ENCODE measurements at places on chromosomes 7 and 10.

- DNase-seq, result no peak
These were observed 56.4 kb upstream of the TAS2R16 start for GRCh38 chr7:123051916-123052315.

- DNase-seq, result no peak
These were observed 78.2 kb downstream of the MAPK8 start for GRCh38 chr10:48384699-48384982.

DNA sequence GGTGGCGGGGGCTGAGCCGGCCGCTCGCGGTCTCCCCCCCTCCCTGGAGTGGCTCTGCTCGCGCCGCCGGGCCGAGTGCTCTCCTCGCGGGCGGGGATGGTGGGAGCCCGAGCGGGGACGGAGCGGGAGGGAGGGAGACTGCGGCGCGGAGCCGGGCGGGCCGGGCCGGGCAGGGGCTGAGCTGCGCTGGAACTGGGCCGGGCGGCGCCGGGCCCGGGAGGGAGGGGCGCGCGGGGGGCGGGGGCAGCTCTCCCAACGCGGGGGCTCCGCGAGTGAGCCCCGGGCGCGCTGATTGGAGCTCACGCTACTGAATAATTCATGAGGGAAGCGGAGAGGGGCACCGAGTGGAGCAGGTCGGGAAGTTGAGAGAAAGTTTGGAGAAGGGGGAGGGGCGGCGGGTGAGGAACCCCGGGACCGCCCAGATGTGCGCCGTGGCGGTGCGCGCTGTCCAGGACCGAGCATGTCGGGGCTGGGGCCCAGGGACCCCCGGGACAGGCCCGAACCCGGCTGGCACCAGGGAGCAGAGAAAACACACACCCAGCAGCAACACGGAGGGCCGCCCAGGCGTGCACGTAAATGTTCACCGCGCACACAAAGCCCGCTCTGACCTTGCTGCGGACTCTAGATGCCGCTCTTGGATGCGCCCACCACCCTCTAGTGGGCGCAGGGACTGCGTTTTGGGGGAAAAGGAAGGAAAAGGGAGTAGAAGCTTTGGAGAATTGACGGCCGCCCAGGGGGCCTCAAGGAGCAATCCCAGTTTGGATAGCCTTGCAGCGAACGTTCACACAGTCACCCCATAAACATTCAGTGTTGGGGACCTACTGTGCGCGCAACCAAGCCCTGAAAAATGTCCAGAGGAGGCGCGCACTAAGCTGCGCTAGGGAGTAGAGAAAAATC lies at the start of gene EPHB4:
EPHB4 (minus strand) TSS at position 194 of the 897 bp plus-strand sequence. CDS start 493 bp downstream, outside the sequence.
- peak; percentile 87 for DNase-seq

GRCh38 chr10:102744374-102745051 lies 765 bp downstream of the WBP1L start:
- no peak for DNase-seq

DNA sequence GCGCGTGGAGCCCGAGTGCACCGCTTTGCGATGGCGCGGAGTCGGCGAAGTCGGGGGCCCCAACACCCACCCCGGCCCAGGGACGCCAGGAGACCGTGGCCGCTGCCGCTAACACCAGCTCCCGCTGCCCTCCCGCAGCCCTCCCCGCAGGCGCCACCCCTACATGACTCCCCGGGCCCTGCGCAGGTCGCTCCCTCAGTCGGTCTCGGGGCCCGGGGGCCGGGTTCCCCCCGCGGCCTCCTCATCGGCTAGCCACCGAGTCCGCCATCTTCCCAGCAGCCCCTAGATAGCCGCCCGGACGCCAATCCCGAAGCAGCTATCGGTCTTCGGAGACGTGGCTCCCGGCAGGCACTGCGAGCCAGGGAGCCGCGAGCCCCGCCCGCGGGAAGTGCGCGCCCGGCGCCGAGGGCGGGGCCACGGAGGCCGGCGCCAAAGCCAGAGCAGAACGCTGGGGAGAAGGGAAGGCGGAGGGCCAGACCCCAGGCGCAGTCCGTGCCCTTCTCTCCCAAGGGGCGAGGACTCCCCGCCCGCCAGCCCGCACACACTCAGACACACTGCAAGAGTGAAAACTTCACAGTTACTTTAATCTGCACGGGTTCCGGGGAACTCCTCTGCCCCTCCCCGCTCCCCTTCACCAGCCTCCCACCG lies at the start of gene FASTK:
FASTK (minus strand) TSS at position 288 of the 648 bp plus-strand sequence; CDS start at position 245, 43 bp downstream.
- peak; percentile 92 for DNase-seq

DNA sequence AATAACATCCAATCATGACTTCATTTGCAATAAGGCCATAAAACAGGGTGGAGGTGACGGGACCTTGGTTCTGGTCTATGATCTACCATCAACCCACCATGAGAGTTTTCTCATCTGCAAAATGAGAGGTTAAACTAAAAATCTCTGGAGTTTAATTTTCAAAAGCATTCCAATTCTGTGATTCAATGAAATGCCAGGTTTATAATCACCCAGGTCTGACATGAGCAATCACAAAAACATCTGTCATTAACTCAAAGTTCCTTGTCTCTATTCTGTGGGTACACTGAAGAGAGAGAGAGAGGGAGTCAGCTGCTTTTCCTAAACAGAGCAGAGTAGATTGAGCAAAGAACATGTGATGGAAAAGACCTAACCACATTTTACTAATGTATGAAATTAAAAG lies 75.4 kb downstream of the NUDCD3 start:
- no peak for DNase-seq
